ENCODE measurements at places on chromosomes 13 and 19.

DNA sequence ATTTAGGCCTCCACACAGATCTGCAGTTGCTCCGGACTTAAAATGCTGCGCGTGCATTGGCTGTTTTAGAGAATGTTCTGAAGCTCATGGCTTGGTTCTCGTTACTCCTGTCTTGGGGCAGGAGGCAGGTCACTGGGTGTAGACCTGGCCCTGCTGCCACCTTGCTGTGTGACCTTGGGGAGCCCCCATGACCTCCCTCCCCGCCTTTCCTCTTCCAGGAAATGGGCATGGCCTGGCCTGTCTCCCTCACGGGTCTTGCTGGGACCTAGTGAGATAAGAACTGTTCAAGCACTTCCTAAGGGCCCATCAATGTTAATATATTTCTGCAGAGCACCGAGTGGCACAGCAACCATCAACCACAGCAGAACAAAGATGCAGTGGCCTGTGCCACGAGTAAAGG, 49.4 kb downstream of the KLF2 start:
- no peak for DNase-seq

DNA sequence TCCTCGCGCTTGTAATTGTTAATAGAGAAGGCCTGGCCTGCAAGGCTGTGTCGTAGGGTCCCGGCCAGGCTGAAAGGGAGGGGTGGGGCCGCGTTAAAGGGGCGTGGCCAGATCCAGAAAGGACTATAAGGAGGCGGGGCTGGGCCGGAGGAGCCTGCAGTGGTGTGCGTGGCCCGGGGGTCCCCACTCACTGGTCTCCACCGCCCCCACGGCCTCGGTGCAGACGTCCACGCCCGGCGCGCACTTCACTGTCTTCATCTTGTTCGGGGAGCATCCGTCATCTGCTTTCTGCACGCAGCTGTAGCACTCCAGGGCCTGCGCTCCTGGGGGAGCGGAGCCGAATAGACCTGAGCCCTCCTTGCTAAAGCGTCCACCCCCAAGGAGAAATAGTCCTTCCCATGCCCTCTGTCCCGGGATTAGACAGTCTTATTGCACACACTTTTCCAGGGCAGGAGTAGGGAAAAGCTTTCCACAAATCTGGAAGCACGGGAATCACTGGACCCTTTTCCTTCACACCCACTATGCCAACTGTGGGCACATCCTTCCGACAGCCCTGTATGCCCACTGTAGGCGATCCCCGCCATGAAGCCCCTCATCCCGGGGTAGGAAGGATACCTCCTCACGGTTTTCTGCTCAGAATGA, 1.2 kb downstream of the LYPD3 start:
- DNase-seq = no peak

GRCh38 chr13:48216204-48216711, 16.7 kb upstream of the ITM2B start:
- no peak for DNase-seq

DNA sequence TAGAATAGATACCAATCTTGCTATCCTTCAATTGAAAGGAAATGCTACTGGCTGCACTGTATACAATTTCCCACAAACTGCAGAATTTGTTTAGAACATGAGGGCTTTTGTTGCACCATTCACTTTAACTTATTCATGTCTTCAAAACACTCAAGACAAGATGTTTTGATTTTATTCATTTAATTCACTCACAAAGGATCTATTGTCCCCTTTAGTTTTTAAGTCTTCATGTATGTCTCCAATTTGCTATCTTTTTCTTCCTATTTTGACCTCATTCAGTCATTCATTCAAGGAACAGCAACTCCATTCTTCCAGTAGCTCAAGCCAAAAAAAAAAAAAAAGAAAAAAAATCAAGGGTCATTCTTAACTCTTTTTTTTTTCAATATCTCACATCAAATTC, 130.6 kb upstream of the SOX21 start:
- no peak for DNase-seq

GRCh38 chr19:38675611-38676010, 28.2 kb downstream of the ACTN4 start:
- DNase-seq = no peak

- DNase-seq = no peak
Observed at GRCh38 chr13:99339736-99340397, 32.7 kb upstream of the GPR183 start.

- DNase-seq = no peak
Observed at GRCh38 chr13:86932776-86933334, 738.3 kb upstream of the SLITRK5 start.

DNA sequence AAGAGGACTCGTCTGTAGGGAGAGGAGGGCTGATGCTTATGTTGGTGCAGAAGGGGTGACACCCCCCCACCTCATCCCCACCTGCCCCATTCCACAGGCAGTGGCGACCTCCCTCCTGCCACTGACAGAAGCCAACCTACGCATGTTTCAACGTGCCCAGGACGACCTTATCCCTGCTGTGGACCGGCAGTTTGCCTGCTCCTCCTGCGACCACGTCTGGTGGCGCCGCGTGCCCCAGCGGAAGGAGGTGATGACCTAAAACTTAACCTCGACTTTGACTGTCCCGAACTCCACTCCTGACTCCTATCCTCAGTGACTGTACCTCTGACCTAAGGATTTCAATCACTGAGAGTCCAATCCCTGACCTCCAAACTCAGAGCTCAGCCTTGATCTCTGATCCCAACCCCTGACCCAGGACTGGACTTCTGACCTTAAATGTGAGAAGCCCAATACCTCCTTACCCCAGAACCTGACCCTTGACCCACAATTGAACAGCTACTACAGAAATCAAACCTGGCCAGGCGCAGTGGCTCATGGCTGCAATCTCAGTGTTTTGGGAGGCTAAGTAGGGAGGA, 3.8 kb downstream of the SHFL start:
- no peak for DNase-seq

GRCh38 chr13:110942248-110942981, 27.5 kb upstream of the ANKRD10 start:
- DNase-seq = no peak

DNA sequence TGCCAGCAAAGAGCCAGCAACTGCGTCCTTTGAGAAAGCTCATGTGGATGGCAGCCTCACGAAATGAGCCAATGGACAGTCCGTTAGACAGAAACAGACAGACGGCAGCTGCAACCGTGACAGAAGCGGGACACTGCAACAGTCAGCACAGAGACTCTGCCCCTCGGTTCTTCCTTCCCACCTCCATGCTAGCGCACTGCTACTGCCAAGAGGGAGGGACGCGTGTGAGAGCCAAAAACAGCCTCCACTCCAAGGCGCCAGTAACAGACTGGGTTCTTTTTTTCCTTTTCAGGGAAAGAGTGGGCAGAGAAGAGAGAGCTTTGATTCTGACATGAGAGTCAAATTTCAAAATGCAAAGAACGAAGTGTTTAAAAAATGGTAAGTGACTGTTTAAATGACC, 77.5 kb downstream of the SERP2 start:
- DNase-seq = no peak

- no peak for DNase-seq
Observed at GRCh38 chr19:42269478-42270345, 660 bp downstream of the CIC start.

- no peak for DNase-seq
Observed at GRCh38 chr13:51235756-51236490, 13.7 kb downstream of the FAM124A start.

DNA sequence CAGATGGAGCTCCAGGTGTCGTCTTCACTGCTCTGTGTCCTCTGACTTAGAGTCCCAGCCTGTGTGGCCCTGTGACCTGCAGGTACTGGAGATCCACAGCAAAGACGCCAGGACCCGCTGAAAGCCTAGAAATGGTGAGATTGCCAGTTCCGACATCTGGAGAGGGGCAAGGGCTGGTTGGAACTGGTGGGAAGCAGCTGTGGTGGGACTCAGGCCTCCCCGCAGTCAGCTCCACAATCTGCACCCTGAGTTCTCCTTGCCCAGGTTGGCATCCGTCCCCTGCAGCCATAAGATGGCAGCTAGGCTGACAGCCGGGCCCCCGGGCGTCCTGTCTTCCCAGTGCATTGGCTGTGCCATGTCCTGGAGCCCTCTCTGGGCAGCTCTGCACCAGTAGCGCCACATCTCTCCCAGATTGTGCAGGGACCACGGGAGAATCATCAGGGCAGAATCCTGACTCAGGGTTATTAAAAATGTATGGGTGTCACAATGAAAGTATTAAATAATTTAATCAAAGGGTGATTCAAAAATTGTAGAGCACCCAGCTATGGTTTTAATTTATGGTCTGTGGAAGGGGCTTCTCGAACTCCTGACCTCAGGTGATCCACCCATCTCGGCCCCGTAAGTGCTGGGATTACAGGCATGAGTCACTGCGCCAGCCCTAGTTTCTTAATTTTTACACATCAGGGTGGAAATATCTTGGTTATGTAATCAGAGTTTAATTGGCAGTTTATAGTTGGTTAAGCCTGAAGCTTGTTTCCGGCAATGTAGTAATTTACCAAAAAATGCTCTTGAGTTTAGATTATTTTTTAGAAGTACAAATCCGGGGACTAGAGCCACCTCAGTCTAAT, 32.2 kb upstream of the ZNF681 start:
- no peak for DNase-seq

DNA sequence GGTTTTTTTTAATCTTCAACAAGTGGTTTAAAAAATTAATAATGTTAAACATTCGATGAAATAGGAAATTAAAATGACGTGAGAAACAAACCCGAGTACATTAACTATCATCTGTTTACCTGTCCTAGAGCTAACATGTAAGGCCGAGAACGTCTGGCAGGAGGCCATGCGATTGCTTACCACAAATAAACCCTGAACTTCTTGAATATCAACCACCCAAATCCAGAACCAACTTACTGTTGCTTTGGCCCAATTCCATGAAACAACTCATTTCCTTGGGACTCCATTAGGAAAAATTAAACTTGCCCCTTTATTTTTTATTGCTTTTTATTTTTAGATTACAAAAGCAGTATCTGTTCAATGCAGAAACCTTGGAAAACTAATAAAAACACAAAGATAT, 228.9 kb upstream of the IRS2 start:
- DNase-seq = no peak

DNA sequence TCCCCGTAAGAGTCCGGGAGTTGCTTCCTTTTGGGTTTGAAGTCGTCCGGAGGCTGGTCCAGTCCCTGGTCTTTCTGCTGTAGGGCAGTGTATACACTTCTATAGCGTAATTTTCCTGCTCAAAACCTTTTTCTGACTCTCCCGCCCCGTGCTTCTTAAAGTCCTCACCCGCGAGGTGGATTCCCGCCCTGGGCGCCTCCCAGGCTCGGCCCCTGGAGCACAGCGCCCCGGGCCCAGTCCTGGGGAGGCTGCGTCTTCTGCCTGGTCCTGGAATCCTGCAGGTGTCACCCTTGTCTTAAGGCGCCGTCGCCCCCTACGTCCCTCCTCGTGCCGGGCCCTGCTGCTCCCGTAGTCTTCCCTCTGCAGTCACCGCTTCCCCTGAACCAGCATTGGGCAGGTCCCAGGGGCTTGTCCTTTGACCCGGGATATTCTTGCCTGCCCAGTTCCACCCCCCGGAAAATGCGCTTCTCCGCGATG, 34.4 kb upstream of the ZNF808 start:
- no peak for DNase-seq

DNA sequence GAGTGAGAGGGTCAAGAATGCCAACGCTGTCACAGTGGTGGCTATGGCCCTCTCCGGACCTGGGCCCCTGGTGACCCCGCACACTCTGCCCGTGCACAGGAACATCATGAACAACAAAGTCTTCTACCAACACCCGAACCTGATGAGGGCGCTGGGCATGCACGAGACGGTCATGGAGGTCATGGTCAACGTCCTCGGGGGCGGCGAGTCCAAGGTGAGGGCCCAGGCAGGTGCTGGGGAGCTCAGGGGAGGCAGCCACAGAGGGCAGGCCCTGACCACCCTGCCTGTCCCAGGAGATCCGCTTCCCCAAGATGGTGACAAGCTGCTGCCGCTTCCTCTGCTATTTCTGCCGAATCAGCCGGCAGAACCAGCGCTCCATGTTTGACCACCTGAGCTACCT, 62.6 kb downstream of the RYR1 start:
- no peak for DNase-seq

DNA sequence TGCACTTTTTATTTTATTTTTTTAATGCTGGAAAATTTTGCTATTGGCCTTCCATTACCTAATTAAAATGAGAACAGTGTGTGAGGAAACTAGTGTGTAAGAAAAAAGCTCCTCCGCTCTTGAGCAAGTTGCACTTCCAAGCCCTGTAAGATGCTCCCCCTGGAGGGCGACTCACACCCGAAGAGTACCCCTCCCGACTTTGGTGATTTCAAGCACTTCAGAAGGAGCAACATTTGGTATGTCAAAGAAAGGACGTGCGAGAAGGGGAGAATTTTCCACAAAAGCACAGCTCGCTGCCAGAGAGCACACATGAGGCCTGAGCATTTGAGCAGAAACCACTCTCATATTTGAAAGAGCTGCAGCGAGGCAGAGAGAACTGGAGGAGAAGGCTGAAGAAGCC, 504.4 kb downstream of the FGF9 start:
- no peak for DNase-seq

- DNase-seq = no peak
Observed at GRCh38 chr19:1229056-1229923, 8.5 kb downstream of the CBARP start.

GRCh38 chr19:49851456-49852259, 699 bp downstream of the PTOV1 start:
- no peak for DNase-seq

DNA sequence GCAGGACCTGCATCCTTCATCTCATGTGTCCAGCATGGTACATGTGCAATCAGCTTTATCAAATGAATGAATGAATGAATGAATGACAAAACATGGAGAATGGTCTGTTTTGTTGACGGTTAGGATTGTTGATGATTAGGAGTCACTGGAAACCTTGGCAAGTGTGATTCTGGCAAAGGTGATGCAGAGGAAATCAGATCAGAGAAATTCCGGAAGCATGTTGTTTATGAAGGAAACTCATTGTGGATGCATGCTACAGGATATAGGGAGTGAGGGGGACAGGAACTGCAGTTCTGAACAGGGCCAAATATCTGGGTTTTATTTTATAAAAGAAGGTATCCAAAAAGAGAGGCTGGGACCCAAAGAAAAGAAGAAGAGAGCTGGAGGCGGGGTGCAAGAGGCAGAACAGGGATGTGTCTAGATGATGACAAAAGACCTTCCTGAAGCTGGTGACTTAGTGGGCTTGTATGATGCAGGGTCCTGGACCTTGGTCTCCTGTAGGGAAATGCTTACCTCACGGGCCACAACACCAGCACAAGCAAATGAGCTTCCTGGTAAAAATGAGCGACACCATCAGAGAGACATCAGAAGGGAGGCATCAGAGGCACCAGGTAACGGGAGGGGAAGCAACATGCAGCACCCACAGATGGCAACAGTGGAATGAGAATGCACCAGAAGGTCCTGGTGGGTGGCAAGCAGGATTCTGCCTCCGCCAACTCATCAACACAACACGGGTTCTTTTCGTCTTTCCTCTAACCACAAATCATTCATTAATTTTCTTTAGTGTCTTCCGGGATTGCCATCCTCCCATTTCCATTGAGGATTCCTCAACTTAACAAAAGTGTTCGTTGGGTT, 159.6 kb downstream of the FOXO1 start:
- DNase-seq = no peak
